Fibroblast of villous mesenchyme (primary cell): ENCODE measurements at places on chromosomes 6 and 20. TPM values are rescaled to one million over a fixed set of nuclear protein-coding genes. Genes with fewer than 3 reads are reported as not detected.

DNA sequence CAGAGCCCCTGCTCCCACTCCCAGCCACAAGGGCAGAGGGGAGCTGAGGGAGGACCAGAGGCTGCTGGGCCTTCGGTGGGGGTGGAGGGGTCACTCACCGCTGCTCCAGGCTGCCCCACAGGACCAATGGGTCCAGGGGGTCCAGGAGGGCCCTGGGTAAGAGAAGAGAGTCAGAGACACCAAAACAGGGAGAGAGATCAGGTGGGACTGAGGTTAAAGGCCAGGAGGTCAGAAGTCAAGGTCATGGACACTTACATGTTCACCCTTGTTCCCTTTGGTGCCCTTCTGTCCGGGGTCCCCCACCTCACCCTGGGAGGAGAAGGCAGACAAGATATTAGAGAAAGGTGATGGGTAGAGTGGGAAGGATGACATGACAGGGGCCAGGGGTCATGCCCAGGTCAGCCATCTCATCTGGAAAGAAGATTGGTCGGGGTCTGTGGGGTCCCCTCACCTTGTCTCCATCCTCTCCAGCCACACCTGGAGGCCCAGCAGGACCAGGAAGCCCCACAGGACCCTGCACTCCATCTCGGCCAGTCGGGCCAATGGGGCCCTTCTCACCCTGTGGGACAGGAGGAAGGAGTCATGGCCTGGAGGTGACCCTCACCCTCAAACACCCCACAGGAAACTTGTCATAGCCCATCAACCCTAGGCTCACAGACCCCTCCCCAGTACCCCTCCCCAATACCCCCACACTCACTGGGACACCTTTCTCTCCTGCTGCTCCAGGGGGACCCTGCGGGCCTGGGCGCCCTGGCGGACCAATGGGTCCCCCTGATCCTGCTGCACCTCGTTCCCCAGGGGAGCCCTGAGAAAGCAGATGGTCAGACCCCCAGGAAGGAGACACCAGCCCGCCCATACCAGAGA lies 21.0 kb downstream of the COL11A2 start:
- DNase-seq, result no peak

DNA sequence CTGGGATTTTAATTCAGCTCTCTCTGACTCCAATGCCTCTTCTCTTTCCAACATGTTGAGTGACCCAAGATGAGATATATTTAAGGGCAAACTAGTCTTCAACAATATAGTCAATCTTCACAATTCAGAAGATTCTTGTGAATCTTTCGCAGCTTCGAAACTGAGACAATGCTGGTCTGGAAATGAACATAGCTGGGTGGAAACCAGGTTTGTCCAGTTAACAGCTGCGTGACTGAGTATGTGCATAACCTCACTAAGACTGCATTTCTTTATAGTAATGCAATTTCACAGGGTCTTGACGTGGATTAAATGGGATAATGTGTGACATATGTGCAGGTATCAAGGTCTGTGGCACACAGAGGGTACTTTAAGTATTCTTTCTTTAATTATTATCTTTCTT lies 18.9 kb downstream of the PTPRT start:
- DNase-seq, result no peak

DNA sequence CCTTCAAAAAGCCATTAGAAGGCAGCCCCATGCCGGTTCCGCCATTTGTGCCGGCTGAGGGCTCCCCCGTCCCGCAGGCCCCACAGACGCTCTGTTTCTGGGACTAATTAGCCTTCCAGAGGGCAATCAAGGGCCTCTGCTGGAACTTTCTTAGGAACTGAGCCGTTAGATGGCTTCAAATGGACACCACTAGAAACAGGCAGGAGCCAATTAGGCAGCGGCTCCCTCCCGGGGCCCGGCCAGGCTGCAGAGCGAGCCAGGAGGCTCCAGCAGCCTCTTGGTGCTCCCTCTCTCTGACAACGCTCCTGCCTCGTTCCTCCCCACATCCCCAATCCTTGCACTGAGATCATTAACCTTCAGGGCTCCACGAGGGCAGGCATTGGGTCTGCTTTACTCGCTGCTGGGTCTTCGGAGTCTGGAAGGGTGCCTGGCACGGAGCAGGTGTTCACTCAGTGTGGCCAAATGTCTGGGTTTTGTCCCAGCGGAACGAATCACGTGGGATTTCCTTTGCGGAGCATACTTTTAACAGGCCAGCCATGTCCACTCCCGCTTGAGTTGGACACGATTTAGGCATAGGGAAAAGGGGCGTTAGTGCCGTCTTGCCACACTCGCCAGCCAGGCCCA lies 98.3 kb downstream of the TMEM242 start:
- no peak for DNase-seq

GRCh38 chr6:26383624-26384417 lies 913 bp downstream of the BTN2A2 start:
- peak; percentile 68 for DNase-seq

C6orf52 gene
- total RNA-seq, result 0.32 TPM in 1 of 2 replicates, not detected in the other

NKAIN4 gene
- total RNA-seq, result not detected in 2 replicates

CST7 gene
- not detected in 2 replicates for total RNA-seq

ZNF512B gene
- 13.8 and 15.8 TPM in 2 replicates for total RNA-seq

OSER1 gene
- 28.7 and 45.8 TPM in 2 replicates for total RNA-seq

BTNL2 gene
- total RNA-seq, result not detected in 2 replicates

STMND1 gene
- under 0.01 TPM in 1 of 2 replicates, not detected in the other for total RNA-seq

FAM83C gene
- not detected in 2 replicates for total RNA-seq
